GOT3 (cell line): ENCODE measurements at places on chromosomes 6 and 20.

DNA sequence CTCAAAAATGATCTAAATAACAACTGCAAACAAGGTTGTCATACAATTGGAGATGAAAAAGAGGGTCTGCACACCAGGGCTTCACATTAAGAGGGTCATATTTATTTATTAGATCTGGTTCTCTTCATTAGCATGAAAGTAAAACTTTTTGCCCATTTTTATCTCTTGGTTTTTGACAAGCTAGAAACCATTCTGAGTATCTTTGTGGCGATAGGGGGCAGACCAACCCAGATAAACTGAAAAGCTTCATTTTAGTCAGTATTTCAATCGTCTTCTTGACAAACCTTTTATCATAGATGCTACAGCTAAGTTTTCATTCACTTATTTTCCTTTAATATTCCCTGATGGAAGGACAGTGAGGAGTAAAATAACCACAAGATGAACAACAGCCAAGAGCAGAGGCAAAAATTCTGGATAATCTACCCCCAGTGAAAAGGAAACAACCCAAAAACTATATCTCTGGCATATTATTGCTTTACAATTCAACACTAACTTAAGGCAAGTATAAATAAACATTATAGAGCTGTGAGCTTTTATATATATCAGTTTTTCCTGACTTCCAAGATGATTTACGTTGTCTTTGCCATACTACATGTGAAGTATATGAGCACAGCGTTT, 45.2 kb downstream of the THEMIS start:
- DNase-seq: no peak

- DNase-seq: no peak
Observed at GRCh38 chr6:31163922-31164321, 5.5 kb downstream of the TCF19 start.

GRCh38 chr6:159249128-159249527, 79.9 kb downstream of the FNDC1 start:
- no peak for DNase-seq

DNA sequence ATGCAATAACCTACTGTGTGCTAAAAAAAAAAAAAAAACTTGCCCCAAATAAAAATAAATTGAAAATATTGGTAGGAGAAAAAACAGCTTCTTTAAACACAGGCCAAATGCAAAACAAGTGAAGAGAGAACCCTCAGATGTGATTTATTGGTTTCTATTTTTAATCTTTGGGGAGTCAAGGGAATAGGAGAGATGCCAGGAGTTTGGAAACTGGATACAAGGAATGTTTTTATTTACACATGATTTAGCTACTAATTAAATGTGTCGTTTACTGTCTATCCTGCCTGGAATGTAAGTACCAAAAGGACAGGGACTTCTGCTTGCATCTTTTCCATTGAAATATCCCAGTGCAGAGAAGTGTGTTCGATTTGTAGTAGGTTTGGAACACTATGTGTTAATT, 810.7 kb downstream of the MAFB start:
- DNase-seq: no peak

- no peak for DNase-seq
Observed at GRCh38 chr6:40852779-40853373, 186.1 kb downstream of the UNC5CL start.

- peak; percentile 19 for DNase-seq
Observed at GRCh38 chr6:167826230-167826895, 348 bp upstream of the AFDN start.
